ENCODE measurements at places on chromosomes 6 and 20.
A peak's percentile ranks its signal among the peaks of the same experiment; 100 is the strongest.

- H3K4me3 ChIP-seq, result no peak overlapping the region
- no peak for DNase-seq
- H3K36me3 ChIP-seq, result no peaks in the 10 kb centered on the region
- H3K4me1 ChIP-seq, result peaks cover 22% of the 10 kb centered on the region
- no peaks in the 10 kb centered on the region for H3K27me3 ChIP-seq
Measured at GRCh38 chr6:12071064-12071615, 59.0 kb downstream of the HIVEP1 start.

GRCh38 chr6:32763421-32763820 is at the start of gene HLA-DQB2:
HLA-DQB2 (minus strand) TSS chr6:32763532; CDS start chr6:32763470, 62 bp downstream.
- H3K4me3 ChIP-seq, result no peak within 1 kb of the TSS
- H3K36me3 ChIP-seq, result no peaks in the 10 kb centered on the region
- H3K27me3 ChIP-seq, result peaks cover 12% of the 10 kb centered on the region
- no peaks in the 10 kb centered on the region for H3K4me1 ChIP-seq
- no peak for DNase-seq

GRCh38 chr6:137496368-137496767 is 2.2 kb upstream of the OLIG3 start:
- H3K36me3 ChIP-seq, result no peaks in the 10 kb centered on the region
- H3K4me1 ChIP-seq, result no peaks in the 10 kb centered on the region
- no peak overlapping the region for H3K27ac ChIP-seq
- no peak for DNase-seq

DNA sequence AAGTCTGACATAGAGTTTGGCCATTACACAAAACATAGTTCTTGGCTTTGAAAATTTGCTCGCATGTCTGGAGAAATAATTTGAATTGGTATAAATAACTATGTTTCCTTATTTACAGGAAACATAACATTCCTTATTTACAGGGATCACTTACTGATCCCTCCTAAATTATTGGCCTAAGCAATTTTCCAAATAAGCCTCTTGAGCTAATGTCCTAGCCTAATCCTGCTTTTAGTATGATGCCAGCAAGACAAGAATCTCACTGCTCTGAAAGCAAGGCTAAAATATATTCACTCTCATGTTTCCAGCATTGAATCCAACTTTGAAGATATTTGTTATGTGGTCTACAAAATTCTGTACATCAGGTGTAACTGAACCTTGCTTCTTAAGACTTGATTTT is 4.1 kb upstream of the TBC1D32 start:
- H3K27me3 ChIP-seq, result no peaks in the 10 kb centered on the region
- peaks cover 18% of the 10 kb centered on the region for H3K4me1 ChIP-seq
- H3K4me3 ChIP-seq, result no peak overlapping the region
- no peak for DNase-seq

GRCh38 chr6:20892365-20892764 is 358.1 kb downstream of the CDKAL1 start:
- peaks cover 9% of the 10 kb centered on the region for H3K4me1 ChIP-seq
- H3K36me3 ChIP-seq, result peaks cover 8% of the 10 kb centered on the region
- H3K27ac ChIP-seq, result no peak overlapping the region

DNA sequence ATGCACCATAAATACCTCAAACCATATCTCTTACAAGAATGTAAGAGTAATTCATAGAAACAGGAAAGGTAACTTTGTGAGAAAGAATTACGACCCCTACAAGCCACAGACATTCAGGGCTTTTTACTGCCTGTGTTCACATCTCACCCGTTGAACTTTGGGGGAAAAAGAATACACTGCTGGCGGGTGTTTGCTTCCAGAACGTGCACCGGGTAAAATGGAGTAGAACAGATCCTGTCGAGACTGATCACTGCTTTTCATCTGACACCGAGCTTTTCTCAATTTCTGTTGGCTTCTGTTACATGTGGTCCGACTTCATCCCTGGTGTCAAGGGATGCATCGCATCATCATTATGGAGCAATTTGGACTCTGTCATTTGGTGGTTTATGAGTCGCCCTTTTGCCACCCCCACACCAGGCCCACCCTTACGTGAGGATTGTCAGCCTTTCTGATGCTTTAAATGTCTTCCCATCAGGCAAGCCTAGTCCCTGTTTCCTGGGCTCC is 219.2 kb upstream of the ZFP64 start:
- H3K27me3 ChIP-seq, result no peaks in the 10 kb centered on the region
- H3K4me3 ChIP-seq, result no peak overlapping the region
- no peak overlapping the region for H3K27ac ChIP-seq
- H3K4me1 ChIP-seq, result no peaks in the 10 kb centered on the region
- 0 out of 2 replicates have a peak, but pooled peaks cover 5% of the 10 kb centered on the region for H3K36me3 ChIP-seq

DNA sequence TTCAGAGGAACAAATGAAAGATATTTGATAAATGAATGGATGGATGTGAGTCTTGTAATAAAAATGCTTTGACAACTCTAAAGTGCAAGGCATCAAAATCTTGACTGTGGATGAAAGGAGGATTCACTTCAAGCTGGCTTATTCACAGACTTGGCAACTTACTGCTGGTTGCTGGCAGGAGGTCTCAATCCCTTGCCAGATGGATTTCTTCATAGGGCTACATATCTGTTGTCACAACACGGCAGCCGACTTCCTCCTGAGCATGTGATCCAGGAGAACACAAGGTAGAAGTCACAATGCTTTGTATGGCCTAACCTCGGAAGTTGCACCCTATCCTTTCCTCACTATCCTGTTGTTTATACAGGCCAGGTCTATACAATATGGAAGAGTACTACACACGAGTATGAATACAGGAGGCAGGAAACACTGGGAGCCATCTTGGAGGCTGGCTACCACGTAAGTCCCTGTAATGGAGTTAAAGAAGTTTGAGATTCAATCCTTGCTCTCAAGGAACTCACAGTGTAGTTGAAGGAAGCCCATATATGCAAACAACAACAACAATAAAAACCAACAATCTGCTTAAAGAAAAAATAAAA is 97.9 kb downstream of the ID4 start:
- DNase-seq, result no peak
- H3K36me3 ChIP-seq, result no peaks in the 10 kb centered on the region
- no peak overlapping the region for H3K27ac ChIP-seq
- no peaks in the 10 kb centered on the region for H3K4me1 ChIP-seq
- H3K27me3 ChIP-seq, result no peaks in the 10 kb centered on the region

DNA sequence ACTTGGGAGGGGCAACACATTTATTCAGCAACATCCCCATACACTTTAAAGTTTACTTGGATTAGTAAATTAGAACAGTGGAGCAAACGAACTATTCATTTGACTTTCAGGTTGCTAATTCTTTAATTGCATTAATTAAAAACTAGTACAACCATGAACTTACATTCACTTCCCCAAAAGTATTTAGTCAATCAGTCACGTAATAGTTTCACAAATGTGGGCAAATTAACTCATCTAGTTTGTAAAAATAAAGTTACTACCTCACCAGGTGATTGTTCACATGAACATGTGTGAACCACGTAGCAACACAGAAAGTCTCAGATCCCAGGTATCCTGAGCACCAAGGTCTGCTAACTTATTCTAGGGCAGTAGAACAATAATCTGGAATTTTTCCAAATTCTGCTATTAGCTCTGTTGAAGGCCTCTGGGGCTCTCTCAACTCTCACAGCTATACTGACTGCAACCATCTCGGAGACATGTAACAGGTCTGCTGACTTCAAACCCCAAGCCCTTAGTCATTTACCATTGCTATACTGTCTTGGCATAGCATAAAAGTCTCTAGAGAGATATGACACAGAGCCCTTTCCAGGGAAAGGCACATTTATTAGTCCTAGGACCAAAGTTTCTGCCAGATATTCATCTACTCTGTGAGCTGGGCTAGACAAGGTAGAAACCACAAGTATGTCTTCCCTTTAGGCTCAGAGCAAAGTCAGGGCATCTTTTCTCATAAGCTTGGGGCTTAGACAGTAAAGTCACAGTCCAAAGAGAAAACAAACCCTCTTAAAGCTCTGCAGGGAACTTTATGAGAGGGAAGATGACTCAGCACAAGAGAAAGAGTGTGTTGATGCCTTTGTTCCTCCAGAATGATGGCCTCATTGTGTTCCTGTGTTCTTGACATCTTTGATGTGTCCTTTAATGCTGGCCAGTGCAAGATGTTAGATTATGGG is 50.9 kb upstream of the CCDC28A start:
- no peaks in the 10 kb centered on the region for H3K36me3 ChIP-seq
- H3K27me3 ChIP-seq, result peaks cover 2% of the 10 kb centered on the region
- H3K27ac ChIP-seq, result peak overlapping the region; percentile 62
- H3K4me1 ChIP-seq, result peaks cover 46% of the 10 kb centered on the region
- H3K4me3 ChIP-seq, result no peak overlapping the region
- DNase-seq, result peak; percentile 87

- H3K27me3 ChIP-seq, result no peaks in the 10 kb centered on the region
- peaks cover 24% of the 10 kb centered on the region for H3K4me1 ChIP-seq
- H3K27ac ChIP-seq, result no peak overlapping the region
- DNase-seq, result peak; percentile 74
- no peak overlapping the region for H3K4me3 ChIP-seq
- no peaks in the 10 kb centered on the region for H3K36me3 ChIP-seq
Measured at GRCh38 chr6:100116411-100117194, 122.6 kb upstream of the MCHR2 start.

DNA sequence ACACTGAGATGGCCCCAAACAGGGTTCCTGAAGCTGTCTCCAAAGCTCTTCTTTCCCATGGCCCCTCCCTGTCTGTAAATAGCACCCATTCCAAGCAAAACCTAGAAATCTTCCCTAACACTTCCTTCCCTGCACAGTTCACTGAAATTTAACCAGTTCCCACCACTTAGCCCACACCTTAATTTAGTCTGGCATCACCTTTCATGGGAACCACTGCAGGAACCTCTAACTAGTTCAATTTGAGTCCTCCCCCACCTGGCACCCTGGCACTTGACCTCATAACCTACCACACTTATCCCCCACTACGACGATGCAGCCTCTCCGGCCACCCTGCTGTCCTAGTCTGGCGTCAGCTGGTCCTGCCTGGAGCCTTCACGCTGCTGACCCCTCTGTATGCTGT is 278.7 kb downstream of the GMDS start:
- no peaks in the 10 kb centered on the region for H3K36me3 ChIP-seq
- H3K27ac ChIP-seq, result no peak overlapping the region
- H3K27me3 ChIP-seq, result no peaks in the 10 kb centered on the region

DNA sequence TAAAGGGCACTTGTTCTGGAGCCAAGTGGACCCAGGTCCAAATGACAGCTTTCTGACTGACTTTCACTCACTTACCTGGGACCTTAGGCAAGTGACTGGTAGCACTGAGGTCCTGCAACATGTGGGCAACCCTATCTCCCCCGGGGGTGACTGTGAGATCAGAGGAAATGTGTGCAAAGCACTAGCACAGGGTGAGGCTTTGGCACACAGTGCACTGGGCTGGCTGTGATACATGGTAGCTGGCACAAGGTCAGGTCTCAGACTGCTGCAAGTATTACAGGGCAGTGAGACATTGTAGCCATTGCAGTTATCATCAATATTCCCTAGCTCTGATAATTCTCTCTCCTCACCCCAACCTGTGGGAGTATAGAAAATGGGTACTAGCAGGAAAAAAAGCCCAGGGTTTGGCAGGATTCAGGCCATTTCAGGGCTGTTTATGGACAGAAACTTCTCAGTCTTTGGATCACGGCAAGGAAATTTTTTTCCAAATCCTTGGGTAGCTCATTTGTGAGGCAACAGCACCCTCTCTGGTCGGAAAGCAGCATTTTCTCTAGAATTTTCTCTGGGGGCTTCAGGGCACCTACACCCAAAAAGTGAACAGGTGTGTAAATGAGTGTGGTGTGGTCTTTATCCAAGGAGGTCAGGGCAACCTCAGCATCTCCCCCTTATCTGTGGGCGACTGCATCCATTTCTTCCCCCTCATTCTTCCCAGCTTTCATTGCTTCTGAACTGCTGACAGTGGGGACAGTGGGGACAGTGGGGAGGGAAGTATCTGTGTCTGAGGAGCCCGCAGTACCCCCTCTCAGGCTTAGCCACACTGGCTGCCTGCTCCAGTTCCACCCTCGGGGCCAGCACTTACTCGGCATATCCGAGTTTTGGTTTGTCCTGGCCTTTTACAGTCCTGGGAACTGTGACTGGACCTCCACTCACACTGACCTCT is 148.7 kb upstream of the PHACTR3 start:
- H3K4me1 ChIP-seq, result no peaks in the 10 kb centered on the region
- H3K27me3 ChIP-seq, result peaks cover 8% of the 10 kb centered on the region
- H3K36me3 ChIP-seq, result 0 out of 2 replicates have a peak, but pooled peaks cover under 1% of the 10 kb centered on the region
- H3K27ac ChIP-seq, result no peak overlapping the region

DNA sequence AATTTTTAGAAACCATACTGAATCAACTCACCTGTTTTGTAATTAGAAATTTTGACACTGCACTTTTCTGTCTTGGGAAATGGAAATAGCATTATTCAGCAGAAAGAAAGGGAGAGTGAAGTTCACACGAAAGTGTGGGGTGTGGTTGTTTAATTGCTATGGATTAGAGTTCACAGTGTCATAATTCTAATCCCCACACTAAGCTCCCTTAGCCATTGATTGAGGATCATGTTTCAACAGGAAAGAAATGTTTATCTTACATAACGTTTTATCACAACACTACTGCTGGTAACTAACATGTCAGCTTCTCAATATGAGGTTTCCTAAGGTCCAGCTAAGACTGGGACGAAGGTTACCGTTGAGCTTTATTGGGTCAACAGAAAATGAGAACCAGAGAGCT is 31.4 kb upstream of the GSTA5 start:
- H3K4me3 ChIP-seq, result no peak overlapping the region
- H3K4me1 ChIP-seq, result peaks cover 46% of the 10 kb centered on the region
- H3K27me3 ChIP-seq, result peaks cover 17% of the 10 kb centered on the region
- DNase-seq, result no peak
- no peak overlapping the region for H3K27ac ChIP-seq
- H3K36me3 ChIP-seq, result peaks cover 8% of the 10 kb centered on the region

DNA sequence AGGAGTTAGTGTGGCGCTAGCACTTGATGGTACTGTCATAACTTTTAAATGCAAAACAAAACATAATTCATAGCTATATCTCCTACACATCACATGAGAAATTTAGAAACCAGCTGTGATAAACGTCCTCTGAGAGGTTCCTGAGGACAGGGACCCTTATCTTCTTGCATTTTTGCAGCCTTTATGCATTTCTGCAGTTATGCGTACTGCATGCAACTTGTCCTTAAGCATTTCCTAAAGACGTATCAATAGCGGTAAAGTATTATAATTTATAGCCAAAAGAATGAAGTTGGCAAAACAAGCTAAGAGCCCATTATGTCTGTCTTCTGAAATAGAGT is 1.7 kb downstream of the NAPB start:
- peaks cover 36% of the 10 kb centered on the region for H3K4me1 ChIP-seq
- DNase-seq, result no peak
- peak overlapping the region; percentile 96 for H3K27ac ChIP-seq
- peaks cover 7% of the 10 kb centered on the region for H3K27me3 ChIP-seq

DNA sequence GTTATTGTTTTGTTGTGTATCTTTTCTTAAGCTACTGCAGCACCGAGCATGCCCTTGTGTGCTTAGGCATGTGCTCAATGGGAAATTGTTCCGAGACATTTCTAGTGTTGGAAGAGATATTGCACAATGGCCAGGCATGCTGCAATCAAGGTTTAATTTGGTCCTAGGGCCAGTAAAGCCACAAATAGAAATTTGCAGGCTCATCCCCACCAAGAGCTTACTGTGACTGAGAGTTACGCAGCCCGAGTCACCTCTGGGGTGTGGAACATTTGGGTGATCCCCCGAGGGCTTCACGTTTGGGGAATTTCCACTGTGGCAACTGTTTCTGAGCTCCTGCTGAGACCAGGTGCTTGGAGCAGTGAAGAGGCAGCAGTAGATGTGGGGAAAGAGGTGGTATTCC is 65.8 kb downstream of the ADTRP start:
- H3K27ac ChIP-seq, result no peak overlapping the region
- no peaks in the 10 kb centered on the region for H3K36me3 ChIP-seq
- DNase-seq, result no peak
- no peaks in the 10 kb centered on the region for H3K27me3 ChIP-seq

GRCh38 chr6:104483225-104483834 is 376.4 kb downstream of the HACE1 start:
- no peak overlapping the region for H3K27ac ChIP-seq
- no peaks in the 10 kb centered on the region for H3K27me3 ChIP-seq
- H3K4me1 ChIP-seq, result no peaks in the 10 kb centered on the region
- no peaks in the 10 kb centered on the region for H3K36me3 ChIP-seq
- no peak overlapping the region for H3K4me3 ChIP-seq
- DNase-seq, result no peak

Measured in HFFc6 (cell line).